ENCODE measurements at places on chromosomes 16 and 17.
A peak's percentile ranks its signal among the peaks of the same experiment; 100 is the strongest.

GRCh38 chr16:83878838-83879237, 20.1 kb upstream of the MLYCD start:
- DNase-seq: peak; percentile 77

- DNase-seq: no peak
Observed at GRCh38 chr17:78026381-78026780, 67.9 kb downstream of the TNRC6C start.

DNA sequence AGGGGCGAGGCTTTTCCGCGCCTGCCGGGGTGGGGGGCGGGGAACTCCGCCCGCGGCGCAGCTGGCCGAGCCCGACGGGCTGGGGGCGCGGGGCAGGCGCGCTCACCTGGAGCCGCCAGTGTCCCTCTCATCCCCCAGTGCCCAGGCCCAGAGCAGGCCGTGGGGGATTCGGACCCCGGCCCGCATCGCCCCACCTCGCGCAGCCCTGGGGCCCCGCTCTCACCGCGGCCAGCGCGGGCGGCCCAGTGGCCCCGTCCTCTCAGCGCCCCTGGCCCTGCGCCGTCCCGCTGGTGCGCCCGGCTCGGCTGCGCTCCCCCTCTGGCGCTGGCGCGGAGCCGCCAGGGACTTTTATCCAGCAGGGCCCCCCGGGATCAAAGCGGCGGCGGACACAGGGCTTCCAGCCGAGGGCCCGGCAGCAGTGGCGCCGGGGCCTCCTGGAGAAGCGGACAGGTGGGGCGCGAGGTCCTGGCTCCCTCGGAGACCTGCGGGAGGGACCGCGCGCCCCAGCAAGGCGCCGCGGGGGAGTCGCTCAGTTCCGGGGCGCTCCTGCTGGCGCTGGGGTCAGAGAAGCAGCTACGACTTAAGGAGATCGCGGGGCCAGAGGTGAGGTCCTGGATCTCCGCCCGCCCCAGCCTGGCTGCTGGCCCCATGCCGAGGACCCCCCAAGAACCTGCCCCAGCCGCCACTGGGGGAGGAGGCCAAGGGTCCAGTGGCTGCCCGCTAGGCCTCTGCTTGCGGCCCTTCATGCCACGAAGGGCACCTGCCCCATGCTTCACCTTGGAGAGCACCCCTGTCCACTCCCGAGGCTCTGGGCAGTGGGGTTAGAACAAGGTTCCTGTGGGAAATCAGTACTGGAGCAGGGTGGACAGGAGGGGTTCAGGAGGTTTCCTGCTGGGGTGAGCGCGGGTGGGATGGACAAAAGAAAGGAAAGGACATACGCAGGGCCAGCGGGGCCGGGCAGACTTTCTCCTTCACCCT, 823 bp upstream of the NOTUM start:
- no peak for DNase-seq

DNA sequence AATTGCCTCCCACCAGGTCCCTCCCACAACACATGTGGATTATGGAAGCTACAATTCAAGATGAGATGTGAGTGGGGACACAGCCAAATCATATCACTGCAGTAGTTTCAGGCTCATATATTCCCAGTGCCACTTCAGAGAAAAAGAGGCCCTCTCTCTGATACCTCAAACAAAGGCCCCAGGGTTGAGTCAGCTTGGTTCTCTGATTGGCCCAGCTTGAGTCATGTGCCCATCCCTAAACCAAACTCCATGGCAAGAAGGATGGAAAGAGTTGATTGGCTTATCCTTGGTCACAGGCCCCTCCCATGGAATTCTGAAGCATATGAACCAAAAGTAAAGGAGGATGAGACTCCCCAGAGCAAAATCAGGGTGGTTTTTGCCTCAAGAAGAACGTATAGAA, 75.9 kb upstream of the IRX6 start:
- DNase-seq: no peak

GRCh38 chr16:31347445-31347844, 7.5 kb upstream of the ITGAX start:
- DNase-seq: no peak

- no peak for DNase-seq
Observed at GRCh38 chr16:11915114-11915643, 577 bp downstream of the GSPT1 start.

GRCh38 chr17:40024901-40025300, 9.7 kb downstream of the CSF3 start:
- DNase-seq: no peak

DNA sequence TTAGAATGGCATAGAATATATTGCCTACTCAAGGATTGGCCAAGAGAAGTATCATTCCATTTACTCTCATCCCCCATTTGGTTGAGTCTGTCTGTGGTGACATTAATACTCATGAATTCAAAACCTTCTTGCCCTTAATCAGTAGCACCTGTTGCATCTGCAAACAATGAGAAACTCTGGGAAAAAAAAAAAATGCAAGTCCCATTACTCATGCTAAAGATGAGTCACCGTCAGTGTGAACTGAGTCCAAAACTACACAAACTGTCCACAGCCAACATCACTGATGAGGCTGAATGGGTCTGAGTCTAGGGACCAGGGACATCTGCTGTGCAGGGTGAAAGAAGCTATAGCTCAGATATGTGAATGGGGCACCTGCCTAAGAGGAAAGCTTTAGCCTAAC, 96.9 kb upstream of the ADAMTS18 start:
- DNase-seq: peak; percentile 86

GRCh38 chr16:10609402-10609774, 29.0 kb upstream of the EMP2 start:
- peak; percentile 85 for DNase-seq
